ENCODE measurements at places on chromosomes 2 and 18.

DNA sequence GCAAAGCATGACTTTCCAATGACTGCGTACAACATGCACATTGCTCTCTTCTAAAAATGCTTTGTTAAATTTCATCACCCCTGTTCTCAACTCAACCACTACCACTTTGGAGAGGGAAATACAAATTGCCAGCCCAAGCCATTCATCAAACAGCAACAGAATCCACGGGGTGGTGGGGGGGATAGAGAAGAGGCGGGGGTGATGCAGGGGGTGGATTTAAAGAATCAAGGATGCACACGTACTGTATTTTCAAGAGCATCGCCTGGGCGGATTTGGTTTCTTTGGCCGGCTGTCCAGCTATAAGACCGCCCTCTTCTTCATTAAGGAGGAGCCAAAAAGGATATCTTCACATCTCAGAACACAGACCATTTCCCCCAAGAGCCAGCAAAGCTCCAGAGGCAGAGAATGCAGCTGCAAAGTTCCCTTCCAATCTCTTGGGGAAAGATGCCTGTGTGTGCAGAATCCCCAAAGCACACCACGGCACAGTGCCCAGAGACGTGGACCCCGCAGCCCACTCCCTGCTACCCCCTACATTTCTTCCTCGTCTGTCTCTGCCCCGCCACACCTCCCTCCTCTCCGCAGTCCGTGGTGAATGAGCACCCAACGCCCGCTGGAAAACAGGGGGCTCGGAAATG lies 977 bp downstream of the SLC8A1 start:
- peak; percentile 66 for DNase-seq

- no peak for DNase-seq
Observed at GRCh38 chr2:11559786-11560155, 25.9 kb downstream of the GREB1 start.

DNA sequence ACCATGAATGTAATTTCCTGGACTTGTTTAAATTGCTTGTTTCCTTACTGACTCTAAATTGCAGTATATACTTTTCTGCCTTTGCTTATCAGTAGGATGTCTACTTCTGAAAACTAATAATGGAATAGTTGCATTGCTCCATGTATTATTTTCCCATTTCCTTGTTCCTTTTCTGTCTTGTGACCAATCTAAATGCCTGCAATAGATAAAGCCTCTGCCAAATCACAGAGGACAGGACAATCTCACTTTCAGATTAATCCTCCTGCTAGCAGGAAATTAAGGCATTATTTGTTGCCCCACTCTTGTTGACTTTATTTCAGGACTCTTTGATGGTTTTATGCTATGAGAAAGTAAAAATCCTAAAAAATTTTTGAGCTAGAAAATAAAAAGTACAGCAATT lies 4.7 kb upstream of the ESCO1 start:
- no peak for DNase-seq

GRCh38 chr2:171149986-171150693 lies 10.6 kb downstream of the TLK1 start:
- no peak for DNase-seq

DNA sequence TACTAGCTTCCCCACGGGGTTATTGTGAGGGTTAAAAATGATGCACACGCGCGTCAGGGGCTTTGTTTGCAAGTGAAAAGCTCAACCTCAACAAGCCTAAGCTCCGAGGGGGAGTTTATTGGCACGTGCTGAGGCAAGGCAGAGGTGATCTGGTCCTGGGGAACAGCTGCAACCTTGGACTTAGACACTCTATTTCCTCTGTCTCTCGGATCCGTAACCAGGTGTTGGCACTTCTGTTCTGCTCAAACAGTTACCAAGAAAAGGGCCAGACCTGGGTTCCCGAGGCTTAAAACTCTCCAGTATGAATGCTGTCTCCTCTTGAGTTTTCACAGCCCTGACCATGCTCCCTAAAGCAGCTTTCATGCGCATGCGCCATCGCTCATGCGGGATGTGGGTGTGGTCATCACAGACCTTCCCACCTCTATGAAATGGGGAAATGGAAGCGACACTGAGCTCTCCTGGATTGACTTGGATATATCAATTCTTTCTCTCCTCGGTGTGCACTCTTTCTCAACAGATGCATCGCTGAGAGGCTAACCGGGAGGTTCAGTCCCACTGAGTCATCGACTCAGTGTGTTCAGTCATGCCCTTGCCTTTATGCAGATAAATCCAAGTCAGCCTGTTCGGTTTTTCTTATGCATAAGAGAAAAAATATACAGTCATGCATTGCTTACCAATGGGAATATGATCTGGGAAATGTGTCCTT lies 19.9 kb upstream of the RAB31 start:
- DNase-seq: no peak

DNA sequence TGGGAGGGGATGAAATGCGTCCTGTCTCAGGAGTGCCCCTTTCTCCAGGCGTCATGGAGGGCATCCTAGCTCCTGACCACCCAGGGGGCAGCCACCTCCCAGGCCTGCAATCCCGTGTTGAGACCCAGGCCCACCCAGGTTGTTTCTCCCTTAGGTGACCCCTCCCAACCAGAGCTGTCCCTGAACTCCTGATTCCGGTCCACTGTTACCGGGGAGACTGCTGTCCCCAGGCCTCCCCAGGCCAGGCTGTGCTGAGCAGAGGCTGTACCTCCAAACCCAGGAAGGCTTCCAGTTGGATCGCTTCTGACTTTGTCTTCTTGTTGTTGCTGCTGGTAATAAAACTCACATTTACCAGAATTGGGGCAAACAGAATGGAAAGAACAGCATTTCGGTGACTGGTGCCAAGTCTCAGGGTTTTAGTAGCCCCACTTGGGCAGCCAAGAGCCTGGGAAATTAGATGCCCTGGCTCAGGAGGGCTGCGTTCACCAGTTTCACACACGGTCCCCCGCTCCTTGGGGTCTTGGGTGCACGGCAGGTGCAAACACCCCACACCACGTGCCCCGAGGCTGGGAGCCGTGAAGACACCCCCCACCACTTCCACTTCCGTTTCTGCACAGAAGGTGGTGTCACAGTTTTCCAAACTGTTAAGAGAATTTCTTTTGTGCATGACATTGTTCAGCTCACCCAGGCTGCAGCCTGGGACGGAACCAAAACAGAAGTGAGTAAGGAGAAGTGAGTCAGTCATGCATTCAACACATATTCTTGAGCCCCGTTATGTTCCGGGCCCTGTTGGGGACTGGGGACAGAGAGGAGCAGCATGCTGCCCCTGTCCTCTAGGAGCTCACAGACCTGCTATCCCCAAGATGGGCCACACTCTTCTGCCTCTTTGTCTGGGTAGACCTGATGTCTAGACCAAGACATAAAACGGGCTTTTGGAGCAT lies 29.4 kb downstream of the ITM2C start:
- DNase-seq: no peak

- DNase-seq: no peak
Observed at GRCh38 chr2:215110918-215111317, 27.5 kb downstream of the ABCA12 start.

GRCh38 chr2:218229851-218230250 lies 12.9 kb downstream of the ARPC2 start:
- no peak for DNase-seq

GRCh38 chr2:83196225-83196624 lies 1262.9 kb downstream of the SUCLG1 start:
- DNase-seq: no peak

DNA sequence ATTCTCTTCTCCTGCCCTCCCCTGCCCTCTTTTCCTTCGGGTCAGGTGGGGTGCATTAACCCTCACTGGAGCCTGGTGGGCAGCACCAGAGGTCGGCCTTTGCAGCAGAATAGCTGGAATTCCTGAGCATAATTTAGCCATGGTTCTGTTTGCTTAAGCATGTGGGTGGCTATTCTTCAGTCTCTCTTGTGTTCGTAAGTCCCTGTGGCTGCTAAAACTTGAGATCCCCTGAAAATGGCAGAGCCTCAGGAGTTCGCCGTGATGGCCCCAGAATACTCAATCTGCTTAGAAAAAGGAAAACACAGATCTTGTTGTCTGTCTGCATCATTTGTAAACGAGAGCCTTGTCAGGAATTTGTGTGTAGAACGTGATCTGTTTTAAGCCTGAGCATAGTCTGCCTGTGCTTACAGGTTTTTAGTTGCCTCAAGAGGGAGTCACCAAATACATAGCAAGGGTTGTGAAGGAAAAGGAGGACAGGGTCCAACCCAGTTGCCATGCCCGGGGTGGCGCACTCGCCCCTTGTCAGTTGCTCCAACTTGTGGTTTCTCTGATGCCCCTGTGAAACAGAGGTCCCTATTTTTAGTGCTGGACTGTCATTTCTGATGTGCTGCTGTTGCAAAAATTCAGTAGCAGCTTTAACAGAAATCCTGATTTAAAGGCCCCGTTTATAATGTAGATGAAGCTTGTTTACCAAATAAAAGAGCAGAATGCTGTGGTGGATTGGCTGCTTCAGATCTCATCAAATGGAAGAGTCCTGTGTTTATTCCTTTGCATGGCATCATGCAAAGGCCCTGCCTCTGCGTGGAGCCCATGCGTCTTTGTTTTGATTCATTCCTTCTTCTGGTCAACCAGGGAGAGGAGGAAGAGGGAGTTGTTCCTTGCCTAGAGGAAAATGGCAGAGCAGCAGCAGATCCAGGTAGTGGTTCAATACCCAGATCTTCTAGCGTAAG lies 74.8 kb downstream of the WDSUB1 start:
- no peak for DNase-seq

DNA sequence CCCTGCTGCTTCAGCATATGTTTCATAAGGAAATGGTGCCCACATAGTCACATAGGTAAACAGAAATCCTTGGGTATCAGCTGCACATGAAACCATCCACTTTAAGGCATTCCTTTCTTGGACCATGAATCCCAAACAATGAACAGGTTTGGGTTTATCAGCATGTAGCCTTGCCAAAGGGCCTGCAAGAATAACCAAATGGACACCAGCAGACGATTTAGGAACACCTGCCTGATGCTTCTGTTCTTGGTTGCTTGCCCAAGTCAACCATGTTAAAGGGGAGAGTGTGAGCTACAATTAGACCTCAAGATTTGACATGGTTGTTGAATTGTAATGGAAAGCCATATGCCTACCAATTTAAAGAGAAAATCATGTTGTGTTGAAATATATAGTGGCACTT lies 1342.7 kb upstream of the PIK3C3 start:
- no peak for DNase-seq

GRCh38 chr2:174053355-174054151 lies 88.4 kb upstream of the SP3 start:
- DNase-seq: no peak

- DNase-seq: no peak
Observed at GRCh38 chr18:57833441-57834101, 30.5 kb upstream of the ATP8B1 start.

DNA sequence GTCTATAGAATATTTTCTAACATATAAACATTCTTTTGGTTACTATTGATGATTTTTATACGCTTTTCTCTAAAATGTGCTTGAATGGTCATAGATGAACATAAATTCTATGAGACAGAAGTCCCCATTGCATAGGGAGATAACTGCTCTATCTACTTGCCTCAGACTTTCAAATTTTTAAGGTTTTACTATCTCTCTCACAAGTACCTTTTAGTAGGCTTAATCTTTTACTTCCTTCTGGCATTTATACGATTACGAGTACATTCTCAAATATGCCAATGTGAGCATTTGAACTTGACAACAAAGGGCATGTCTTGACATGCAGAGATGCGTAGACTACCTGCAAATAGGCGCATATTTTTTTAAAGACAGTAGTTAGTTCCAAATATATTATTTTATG lies 935.9 kb upstream of the LRATD1 start:
- no peak for DNase-seq

Measured in left hindlimb (tissue), 1 donor.